ENCODE measurements at places on chromosomes 3 and 15.

GRCh38 chr15:40110866-40111550 lies 2.3 kb upstream of the BMF start:
- no peak for DNase-seq

GRCh38 chr3:129665024-129665768 lies 58.7 kb upstream of the PLXND1 start:
- DNase-seq: no peak

DNA sequence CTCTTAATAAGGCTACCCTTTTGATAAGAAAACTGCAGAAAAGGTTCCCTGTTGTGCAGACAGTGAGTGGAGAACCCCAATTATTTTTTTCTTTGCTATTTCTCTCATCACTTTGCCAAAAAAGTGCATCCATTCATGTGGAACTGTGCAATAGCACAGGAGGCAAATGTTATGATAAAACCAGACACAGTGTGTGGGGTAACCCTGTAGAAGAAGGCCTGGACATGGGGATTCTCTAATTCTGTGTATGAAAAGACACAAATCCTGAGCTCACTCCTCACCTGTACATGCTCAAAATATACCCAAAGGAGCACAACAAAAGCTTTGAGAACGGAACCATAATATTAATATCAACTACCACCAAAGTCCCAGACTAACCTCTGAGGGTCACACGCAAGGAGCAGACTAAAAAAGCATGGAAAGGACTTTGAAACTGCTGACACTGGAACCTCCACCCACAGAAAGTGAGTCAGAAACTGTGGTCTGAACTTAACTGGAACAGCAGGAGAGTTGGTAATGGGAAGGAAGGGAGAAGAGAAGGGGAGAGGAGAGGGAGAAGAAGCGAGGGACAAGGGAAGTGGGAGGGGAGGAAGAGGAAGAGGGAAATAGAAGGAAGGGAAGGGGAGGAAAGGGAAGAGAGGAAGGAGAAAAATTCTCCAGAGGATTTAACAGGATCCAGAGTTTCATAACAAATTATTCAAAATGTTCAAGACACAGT lies 299.9 kb downstream of the TBC1D5 start:
- DNase-seq: no peak

DNA sequence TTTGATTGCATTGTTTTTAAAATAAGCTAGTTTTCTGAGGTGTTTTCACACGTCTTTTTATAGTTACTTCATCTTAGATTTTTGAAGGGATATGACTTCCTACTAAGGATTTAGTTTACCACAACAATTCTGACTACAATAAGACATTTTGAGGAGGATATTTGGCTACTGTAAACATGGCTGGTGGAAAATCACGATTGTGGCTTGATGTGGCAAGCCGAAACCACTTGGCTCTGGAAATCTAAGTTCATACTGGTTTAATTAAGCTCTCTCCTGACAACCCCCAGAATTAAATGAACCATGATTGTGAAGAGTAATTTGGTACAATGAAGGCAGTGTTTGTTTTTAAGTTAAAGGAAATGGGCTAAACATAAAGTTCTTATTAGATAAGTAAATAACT lies 30.8 kb downstream of the ST3GAL6 start:
- DNase-seq: no peak

DNA sequence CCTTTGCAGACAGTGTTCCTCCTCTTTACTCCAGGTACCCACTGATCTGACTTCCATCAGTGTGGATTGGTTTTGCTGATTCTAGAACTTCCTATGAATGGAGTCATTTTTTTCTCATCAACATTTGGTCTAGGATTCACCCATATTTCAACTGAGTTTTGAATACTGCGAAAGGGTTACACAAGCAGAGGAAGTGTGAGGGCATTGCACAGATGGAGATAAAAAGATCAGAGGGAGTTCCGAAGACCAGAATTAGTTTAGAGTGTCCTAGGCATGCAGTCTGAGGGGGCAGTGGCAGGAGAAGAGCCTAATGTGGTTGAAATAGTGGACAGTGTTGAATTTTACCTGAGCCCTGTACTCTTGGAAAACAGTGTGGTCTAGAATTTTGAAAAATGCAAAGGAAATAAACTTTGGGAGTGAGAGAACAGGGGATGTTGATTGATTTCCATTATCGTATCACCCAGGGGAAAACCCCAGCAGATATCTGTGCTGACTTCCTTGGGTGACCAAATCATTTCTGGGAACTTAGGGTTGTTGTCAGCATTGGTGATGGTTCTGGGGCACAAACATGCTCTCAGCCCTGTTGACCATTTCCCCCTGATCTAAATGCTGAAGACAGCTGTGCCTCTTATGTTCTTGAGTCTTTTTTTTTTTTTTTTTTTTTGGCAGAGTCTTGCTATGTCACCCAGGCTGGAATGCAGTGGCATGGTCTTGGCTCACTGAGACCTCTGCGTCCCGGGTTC lies 327.4 kb upstream of the LRRFIP2 start:
- DNase-seq: no peak

DNA sequence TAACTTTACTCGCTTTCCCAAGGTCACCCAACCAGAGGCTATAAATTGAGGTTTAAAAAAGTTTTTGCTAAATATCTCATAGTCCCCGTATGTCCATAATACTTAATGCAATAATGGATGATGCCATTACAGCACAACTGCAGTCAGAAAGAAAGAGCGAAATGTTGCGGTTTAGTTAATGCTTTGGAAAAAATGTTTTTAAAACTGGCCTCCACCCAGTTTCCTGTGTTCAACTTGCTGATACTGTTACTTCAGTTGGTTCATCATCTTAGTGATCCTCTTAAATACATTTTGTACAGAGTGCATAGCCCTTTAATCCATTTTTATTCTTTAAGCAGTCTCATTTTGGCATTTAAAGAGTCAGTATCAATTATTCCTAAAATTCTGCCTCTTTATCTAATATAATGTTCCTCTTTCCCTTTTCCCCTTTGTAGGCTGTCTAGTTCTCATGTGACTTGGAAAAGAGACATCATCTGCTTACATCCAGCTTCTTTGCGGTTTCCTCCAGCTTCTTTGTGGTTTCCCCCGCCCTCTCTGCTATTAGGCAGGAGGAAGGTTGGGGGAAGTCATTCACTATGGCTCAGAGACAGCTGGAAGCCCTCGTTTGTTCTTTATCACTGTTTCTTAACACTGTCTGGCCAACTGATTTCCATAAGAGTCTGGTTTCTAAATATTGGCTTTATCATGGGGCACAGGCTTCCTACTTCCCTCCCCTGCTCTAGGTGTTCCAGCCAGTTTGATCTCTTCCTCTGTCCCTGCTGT lies 154.3 kb downstream of the GOLIM4 start:
- no peak for DNase-seq

- no peak for DNase-seq
These were observed 231.9 kb upstream of the TBC1D5 start for GRCh38 chr3:17974206-17974841.

- no peak for DNase-seq
These were observed 20.8 kb upstream of the TNIK start for GRCh38 chr3:171481011-171481410.

- DNase-seq: no peak
These were observed 23.6 kb downstream of the TLNRD1 start for GRCh38 chr15:81024265-81024872.

DNA sequence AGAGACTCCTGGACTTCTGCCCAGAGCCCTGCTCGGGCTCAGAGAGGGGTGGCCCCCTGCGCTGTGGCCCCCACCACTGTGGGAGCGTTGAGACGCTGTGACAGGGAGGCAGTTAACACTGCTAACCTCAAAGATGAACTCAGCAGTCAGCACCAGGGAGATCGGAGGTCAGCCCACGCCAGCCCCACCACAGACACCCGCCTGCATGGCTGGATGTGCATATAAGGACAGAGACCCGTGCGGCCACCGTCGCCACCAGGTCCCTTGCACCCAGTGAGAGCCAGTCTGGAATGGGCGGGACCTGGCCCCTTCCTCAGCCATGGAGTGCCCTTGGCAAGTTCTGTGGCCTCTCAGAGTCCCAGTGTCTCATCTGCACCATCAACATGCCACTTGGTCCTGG lies 48.5 kb upstream of the FURIN start:
- DNase-seq: no peak

DNA sequence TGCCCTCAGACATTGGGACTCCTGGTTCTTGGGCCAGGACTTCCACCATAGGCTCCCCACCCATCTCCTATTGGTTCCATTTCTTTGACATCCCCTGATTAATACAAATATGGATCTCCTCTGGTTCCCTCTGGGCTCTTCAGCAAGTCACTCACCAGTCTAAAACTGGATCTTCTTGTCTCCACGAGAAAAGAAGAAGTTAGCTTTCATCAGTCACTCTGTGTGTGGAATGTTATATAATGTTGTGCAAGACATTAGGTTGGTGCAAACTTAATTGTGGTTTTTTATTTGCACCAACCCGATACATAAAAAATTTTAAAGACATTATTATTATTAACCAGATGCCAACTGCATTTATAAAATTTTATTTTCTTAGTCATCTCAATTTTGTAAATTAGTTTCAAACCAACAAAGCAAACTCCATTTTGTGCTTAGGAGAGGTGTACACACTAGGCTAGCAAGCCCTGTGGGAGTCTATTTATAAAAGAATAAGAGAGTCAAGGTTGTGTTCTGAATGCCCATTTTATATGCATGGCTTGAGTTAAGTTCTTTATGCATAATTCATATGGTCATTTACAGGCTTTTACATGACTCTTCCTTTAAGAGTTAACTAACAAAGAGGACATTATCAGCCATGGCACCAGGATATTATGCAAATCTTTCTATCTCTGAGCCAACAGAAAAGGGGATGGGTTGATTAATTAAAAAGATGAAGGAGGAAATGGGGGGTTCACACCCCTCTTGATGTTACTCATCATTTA lies 35.1 kb upstream of the IL12A start:
- no peak for DNase-seq

- no peak for DNase-seq
These were observed 4.8 kb downstream of the SCG5 start for GRCh38 chr15:32646291-32646690.

DNA sequence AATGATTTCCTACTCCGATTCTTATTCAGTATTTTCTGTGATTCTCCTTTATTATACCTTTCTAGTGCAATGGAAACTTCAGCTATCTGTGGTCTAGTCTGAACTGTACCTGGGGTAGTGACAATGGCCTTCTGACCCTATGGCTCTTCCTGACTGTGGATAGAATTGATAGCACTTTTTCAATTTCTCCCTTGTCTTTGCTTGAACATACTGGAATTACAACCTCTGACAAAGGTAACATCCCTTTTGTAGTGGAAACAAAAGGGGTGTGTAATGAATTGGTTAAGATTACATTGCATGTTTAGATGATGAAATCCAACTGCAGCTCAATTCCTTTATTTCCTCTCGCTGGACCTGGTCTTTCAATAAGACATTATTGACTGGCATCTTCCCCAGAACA lies 21.0 kb upstream of the SOX2 start:
- no peak for DNase-seq

DNA sequence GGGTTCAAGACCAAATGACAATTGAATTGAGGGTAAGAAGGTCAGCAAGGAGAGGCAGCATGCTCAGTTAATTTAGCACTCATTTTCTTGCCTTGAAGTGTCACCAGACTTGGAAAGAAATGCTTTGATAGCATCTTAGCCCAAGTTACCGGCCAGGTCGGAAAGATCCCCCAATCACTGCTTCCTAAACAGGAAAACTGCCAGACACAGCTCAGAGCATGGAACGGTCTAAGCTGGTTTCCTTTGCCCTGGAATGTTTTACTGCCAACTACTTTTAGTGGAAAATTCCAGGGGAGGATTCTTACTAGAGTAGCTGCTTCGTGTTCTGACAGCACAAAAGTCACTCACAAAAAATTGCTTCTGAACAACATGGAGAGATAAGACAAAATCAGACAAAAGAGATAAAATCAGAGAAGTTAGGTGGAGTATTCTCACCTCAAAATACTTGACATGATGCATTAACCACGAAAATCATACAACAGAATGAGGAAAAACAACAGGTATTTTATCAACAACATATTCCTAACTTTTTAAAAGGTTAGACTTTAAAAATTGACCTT lies 65.5 kb downstream of the CCR4 start:
- no peak for DNase-seq

DNA sequence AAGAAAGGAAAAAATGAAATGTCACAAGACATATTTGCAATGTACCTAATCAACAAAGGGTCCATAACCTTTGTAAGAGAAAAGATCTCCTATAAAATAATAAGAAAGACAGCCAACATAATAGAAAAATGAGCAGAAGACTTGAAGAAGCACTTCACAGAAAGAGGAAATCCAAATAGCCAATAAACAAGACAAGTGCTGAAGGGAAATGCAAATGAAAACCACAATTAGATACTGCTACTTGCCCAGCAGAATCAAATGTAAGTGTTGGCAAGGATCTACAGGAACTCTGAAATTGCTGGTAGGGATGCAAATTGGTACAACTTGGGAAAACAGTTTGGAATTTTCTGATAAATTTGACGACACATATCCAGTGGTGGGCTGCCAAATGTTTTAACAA lies 15.1 kb upstream of the TOPAZ1 start:
- DNase-seq: no peak

- no peak for DNase-seq
These were observed 196.7 kb upstream of the TPRG1 start for GRCh38 chr3:188974856-188975599.

DNA sequence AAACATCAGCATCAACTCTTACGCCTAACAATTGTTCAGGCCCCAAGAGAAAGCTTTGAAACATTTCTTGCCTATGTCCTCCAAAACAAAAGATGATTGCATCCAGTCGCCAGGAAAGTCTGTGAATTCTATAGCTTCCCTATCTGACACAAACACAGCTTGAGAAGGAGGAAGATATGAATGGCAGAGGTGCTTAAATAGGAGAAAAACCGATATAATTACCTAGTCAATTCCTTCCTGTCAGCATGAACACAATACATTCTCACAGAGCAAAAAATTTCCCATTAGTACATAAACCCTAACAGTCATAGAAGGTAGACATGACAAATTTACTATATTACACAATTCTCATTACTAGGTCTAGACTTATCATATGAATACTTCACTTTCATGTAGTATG lies 326.5 kb downstream of the CGGBP1 start:
- no peak for DNase-seq

- DNase-seq: peak; percentile 88
These were observed 37.6 kb downstream of the VIPR1 start for GRCh38 chr3:42539871-42540714.

DNA sequence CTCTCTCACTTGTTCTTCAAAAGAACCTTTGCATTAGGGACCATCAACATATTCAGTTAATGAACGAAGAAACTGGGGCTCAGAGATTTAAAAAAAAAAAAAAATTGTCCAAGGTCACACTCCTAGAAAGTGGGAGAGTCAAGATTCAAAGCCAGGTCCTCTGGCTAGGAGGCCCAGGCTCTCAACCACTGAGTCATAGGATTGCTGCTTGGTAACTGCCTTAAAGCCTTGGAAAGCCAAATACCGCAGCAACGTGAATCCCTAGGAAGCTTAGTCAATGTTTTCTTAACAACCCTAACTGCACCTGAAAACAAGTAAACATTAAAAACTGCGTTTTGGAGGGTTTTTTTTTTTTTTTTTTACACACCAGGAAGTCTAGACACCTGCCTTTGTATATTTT lies 156.8 kb downstream of the WNT5A start:
- DNase-seq: no peak

GRCh38 chr15:80749589-80749988 lies 29.6 kb upstream of the CEMIP start:
- no peak for DNase-seq

Data from Calu3 (cell line).